ENCODE measurements at places on chromosomes 4 and X.

- DNase-seq = peak; percentile 7
These were observed at the start of gene CLGN for GRCh38 chr4:140427106-140427918. CLGN (minus strand) TSS chr4:140427648; CDS start chr4:140413078, 14,570 bp downstream.

- no peak for DNase-seq
These were observed 189.3 kb downstream of the PTTG2 start for GRCh38 chr4:38149472-38149996.

DNA sequence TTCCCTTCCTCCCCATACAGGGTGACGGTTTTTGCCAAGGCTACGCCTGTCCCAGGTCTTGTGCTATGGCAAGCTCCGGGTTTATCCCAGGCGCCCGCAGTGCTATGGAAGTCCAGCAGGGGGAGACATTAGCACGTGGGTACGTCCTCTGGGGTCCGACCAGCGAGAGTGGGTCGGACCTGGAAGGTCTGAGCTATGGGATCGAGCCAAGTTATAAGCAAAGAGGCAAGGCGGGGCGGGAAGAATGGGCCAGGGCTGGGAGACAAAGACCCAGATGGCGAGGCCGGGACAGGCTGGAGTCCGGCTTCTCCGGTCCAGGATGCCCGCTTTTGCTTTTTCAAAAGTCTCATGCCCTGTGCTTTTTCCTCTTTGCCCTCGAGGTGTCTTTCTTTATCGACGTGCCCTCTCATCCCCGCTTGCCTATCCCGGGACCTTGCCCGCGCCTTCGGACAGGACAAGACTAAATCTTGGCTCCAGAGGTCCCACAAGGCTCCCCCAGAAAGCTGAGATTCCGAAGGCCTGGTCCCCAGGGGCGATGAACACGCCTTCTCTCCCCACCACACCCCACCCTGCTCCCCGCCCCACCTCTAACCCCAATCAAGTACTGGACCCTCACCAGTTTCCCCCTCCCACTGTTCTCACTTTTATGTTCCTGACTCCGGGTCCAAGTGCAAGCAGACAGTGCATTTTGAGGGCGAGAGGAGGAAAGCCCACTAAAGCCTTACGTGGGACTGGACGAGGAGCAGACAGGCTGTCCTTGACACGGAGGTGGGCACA is 785 bp upstream of the EFNB1 start:
- DNase-seq = peak; percentile 76

- peak; percentile 32 for DNase-seq
These were observed 19.7 kb upstream of the MTM1 start for GRCh38 chrX:150548684-150549083.

GRCh38 chr4:2744576-2745270 is 11.4 kb downstream of the TNIP2 start:
- DNase-seq = no peak

- no peak for DNase-seq
These were observed 37.1 kb upstream of the XPNPEP2 start for GRCh38 chrX:129701624-129702069.

GRCh38 chr4:87220094-87220822 is at the start of gene KLHL8:
KLHL8 (minus strand) TSS chr4:87220618; CDS start chr4:87195539, 25,079 bp downstream.
- peak; percentile 86 for DNase-seq

- no peak for DNase-seq
These were observed 195.5 kb upstream of the ATP6AP2 start for GRCh38 chrX:40385256-40385655.

DNA sequence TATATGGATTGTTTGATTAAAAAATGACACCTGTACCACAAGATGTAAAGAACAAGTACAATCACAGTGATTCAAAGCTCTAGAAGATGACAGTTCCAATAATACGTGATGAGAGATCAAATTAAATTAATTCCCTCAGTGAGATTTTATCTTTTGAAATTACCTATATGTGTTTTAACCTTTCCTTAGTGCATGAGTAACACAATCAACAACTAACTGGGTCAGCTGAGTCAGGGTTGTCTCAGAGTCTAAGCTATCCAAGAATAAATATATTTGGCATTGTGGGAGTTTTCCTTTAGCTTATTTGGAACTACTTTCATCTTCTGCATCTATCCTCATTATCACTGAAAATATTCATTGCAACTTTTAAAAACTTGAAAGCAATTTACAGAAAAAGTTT is 162.8 kb downstream of the WDFY3 start:
- no peak for DNase-seq

- no peak for DNase-seq
These were observed 6.3 kb upstream of the SORCS2 start for GRCh38 chr4:7186031-7186430.

DNA sequence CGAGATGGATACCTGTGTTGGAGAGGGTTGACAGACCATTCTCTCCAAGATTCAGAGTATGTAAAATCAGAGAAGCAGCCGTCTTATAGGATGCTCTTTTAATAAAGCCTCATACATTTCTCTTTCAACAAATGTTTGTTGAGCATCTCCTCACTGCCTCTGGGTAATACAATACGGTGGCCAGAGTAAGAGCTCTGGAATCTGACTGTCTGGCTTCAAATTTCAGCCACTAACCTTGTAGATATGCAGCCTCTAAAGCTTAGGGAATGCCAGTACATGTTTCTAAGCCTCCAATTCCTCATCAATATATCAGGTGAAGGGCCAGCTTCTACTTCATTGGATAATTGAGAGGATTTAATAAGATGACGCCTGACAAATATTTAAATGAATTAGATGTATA is 61.3 kb downstream of the CLNK start:
- no peak for DNase-seq

GRCh38 chr4:159150821-159151390 is 48.0 kb downstream of the RAPGEF2 start:
- DNase-seq = no peak

DNA sequence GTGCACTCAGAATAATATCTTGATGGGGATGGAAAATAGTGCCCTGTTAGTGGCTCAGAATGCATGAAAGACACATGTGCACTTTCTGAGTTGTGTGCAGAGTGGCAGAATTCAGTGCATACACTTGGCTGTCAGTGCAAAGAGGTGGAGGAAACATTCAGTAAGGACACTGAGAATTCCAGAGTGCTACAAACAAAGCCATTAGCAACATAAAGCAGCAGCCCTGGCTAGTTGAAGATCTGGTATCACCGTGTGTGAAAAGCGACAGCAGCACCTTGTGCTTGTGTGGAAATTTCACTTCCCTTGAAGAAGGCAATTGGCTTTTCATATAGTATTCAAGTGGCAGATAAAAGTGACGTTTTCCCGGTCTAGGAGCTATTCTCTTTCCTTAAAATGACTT is 810.4 kb downstream of the TRIML1 start:
- no peak for DNase-seq

DNA sequence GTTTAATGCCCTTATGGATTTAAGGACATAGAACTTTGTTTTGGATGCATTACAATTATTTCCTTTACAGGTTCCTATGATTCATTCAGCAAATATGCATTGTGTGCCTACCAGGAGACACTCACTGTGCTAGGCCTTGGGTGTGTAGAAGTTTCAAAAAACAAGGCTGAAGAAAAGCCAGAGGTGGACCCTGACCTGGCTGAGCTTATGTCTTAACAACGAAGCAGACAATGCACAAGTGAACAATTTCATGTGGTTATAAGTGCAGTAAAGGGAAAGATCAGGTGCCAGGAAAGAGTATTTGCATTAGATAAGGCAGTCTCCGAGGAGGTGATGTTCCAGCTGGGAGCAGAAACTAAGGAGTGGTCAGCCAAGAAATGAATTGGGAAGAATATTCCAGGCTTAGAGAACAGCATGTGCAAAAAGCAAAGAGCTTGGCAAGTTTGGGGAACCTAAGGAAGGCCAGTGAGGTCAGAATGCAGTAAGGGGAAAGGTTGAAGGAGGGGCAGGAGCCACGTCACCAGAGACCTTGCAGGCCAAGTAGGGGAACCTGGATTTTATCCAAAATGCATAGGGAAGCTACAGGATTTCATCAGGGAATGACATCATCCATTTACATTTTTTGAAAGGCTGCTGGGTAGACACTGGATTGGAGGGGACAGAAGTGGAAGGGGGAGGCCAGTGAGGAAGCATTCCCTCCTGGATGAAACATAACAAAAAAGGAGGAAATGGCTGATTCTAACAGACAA is 193.6 kb downstream of the SOWAHB start:
- no peak for DNase-seq

- DNase-seq = no peak
These were observed 12.7 kb downstream of the PTPN13 start for GRCh38 chr4:86606809-86607208.

GRCh38 chrX:95218976-95219375 is 1465.7 kb upstream of the DIAPH2 start:
- DNase-seq = no peak

DNA sequence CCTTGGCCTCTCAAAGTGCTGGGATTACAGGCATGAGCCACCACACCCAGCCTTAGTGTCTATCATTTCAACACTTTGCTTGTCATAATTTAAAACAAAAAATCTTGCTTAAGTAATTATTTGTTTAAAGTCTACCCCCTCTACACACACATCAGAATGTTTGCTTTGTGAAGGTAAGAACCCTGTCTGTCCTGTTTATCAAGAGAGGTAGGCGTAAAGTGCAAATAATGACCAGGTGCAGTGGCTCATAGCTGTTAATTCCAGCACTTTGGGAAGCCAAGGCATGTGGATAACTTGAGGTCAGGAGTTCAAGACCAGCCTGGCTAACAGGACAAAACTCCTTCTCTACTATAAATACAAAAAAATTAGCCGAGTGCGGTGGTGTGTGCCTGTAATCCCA is 326.7 kb upstream of the CLNK start:
- DNase-seq = no peak

- no peak for DNase-seq
These were observed 74.0 kb downstream of the HPRT1 start for GRCh38 chrX:134533952-134534351.

- DNase-seq = no peak
These were observed 792 bp downstream of the ADRA2C start for GRCh38 chr4:3766785-3767569.

GRCh38 chrX:103817502-103817901 is 14.6 kb downstream of the RAB9B start:
- peak; percentile 68 for DNase-seq

DNA sequence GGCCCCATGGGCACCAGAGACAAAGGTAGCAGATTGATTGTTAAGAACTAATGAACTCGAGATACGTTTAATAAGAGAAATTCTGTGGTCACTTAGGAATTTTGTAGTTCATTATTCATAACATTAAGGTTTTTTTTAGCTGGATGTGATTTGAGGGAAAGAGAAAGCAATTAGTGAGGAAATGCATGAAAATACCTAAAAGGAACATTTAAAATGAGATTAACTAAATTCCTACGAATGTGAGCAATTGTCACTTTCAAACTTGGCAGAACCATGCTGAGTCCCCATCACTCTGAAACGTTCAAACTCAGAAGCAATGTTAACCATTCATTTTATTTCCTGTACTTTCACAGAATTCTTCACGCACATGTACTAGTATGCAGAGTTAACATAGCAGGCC is 5.9 kb downstream of the PRMT9 start:
- no peak for DNase-seq

DNA sequence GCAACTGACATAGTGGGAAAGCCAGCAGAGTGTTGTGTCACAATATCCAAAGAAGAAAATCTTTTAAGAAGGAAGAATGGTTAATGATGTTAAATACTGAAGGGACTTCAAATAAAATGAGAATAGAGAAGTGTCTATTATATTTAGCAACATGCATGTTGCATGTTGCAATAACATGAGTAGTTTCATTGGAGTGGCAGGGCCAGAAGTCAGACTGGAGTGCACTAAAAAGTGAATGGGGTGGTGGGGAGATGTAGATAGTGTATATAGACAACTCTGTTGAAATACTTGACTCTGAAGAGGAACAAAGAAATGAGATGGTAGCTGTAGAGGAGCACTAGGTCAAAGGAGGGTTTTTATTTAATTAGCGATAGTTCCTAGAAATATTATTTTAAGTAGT is 9.5 kb upstream of the AMMECR1 start:
- no peak for DNase-seq

DNA sequence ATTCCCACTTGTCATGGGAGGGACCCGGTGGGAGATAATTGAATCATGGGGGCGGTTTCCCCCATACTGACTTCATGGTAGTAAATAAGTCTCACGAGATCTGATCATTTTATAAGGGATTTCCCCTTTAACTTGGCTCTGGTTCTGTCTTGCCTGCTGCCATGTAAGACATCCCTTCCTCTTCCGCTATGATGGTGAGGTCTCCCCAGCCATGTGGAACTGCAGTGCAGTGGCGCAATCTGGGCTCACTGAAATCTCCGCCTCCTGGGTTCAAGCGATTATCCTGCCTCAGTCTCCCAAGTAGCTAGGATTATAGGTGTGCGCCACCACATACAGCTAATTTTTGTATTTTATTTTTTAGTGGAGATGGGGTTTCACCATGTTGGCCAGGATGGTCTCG is 2.9 kb downstream of the HPGDS start:
- DNase-seq = peak; percentile 18

DNA sequence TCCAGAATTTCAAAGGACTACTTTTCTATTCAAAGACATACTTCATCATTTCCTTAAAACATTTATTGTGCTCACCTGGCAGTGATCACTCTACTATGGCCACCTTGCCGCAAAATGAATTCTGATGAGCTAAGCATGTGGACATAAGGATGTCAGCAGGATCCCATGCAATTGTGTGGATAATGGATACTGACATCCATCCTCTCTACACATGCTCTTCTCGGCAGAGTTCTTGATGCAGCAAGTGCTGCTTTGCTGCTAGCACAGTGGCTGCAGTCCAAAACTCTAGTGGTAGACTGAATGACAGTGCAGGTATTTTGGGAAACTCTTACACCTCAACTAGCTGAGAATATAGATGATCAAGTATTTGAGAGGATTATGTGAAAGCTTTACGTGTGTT is 168.0 kb downstream of the BANK1 start:
- DNase-seq = no peak
